Kidney (tissue), 22 donors: ENCODE measurements at places on chromosomes 6 and 20.

DNA sequence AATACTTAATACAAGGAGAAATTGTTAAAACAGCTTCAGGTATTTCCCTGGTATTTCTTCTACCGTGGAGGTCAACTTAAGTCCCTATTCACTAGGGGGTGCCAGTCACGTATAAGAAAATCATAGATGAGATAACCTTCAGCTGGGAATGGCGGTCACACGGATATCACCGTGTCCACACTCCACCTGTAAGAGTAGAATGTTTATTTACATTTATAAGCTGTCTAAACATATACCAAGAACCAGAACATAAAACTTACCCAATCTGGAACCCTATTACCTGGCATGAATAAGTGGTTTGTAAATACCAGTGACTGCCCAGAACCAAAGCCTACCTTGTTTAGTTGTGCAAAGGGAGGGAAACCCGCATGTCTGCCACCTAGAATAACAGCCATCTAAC lies 1.9 kb upstream of the ELOVL4 start:
- peak; percentile 39 for DNase-seq

- no peak for DNase-seq
Observed at GRCh38 chr20:11935212-11936154, 17.8 kb downstream of the BTBD3 start.

DNA sequence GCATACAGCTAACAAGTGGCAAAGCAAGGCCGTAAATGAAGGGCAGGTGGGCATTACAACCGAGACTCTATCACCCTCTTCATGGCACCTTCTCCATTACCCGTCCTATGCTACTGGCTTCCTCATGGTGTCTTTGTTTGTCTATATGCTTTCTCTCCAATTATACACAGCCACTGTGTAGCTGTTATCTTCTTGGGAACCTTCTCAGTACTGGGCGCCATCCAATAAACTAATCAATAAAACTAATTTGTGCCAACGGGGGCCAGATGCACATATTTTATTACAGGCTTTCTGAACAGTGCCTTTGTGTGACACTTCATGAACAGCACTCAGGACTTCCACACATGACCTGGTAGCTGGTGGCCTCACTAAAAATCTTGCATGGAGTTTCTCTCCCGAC lies 149.8 kb upstream of the PCSK2 start:
- no peak for DNase-seq

DNA sequence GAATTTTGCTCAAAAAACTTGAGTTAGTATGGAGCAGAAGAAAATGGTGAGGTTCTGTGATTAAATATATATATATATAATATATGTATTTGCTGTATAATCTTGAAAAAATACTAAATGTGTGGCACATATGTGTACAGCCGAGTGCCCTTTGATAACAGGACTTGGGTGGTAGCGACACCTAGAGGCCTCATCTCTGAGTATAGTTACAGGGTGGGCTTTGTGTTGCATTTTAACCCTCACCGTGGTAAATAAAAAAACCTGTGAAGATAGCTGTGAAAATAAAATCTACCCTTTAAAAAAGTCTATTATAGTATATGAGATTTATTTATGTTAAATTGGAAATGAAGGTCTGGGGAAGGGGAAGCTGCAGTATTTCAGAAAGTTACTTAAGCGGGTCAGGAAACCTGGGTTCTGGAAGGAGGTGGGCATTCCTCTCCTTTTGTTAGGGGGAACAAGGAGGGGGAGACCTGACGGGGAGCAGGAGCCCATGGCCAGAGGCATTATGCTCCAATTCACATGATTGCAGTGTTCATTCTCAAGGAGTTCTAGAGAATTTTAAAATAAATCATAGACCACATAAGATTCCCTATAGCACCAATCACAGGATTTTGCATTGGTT lies 82.7 kb downstream of the SH3BGRL2 start:
- DNase-seq, result peak; percentile 72

DNA sequence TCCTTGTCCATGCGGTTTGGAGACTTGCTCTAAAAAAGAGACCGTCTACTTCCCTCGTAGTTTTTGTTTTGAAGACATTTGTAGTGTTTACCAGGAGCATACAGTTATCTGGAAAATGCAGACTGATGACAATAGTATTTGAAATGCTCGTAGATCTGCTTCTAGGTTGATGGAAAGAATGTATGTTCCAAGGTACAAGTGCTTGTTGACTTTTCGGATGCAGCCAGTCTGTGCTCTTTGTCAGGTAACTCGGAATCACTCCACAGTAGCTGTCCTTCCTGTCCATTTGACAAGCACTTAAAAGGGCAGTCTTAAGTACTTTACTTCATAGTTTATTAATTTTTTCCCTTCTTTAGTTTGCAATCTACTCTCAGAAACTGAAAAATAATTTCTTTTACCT lies 194.8 kb downstream of the ESR1 start:
- no peak for DNase-seq

GRCh38 chr20:23375827-23376226 lies 13.8 kb downstream of the GZF1 start:
- DNase-seq, result no peak

- no peak for DNase-seq
Observed at GRCh38 chr20:23244156-23244915, 106.3 kb upstream of the NXT1 start.

DNA sequence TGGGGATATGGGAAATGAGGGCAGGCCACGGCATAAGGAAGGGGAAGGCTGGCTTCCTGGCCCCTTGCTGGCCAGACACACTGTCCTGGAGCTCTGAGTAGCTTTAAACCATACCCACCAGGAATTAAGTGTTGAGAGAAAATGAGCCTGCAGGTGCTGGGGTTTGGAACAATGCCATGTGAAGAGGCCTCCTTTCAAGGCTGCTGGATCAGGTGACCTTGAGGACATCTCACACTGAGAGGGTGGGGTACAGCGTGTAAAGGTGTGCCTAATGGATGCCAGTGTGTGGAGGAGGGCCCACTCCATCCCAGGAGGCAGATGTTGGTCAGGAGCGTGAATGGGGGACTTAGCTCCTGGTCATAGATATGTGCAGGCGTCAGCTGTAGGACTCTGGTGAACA lies 74.8 kb upstream of the MLN start:
- DNase-seq, result no peak

- no peak for DNase-seq
Observed at GRCh38 chr6:165676435-165677068, 13.5 kb upstream of the PDE10A start.

GRCh38 chr6:29376003-29376402 lies 912 bp upstream of the OR12D3 start:
- DNase-seq, result no peak

GRCh38 chr6:85458782-85459181 lies 8.9 kb downstream of the NT5E start:
- no peak for DNase-seq

DNA sequence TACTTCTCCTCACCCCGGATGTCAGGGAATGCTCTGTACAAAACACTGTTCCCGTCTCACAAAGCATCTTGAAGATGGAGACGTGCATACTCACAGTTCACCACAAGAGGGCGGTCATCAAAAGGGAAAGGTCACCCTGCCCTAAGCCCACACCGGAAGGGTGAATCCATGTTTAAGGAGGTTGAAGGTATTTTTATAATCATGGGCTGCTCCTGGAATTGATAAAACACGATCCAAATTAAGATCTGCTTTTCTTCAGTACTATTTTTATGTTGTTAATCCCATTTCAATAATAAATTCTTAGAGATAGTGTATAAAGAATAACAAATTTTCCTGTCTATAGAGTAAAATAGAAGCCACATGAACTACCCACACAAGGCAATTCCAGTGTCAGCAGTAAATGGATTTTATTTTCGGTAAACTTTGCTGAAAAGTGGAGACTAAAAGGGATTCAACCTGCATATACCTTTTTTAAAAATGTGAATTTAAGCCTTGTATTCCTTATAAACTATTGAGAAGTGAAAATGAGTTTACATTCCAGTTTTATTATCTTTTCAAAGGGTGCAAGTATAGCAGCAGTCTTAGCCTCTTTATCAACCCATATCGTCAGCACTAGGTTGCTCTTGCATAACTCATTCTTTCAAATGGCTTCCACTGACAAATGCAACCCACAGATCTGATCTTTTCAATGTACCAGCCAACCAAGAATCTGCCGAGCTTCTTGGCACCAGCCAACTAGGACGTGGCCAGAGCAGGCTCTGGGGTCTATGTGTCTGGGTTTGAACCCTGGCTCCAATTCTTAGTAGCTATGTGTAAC lies 79.7 kb upstream of the MBOAT1 start:
- peak; percentile 83 for DNase-seq

GRCh38 chr6:44805238-44805846 lies 417.8 kb downstream of the CDC5L start:
- DNase-seq, result no peak

GRCh38 chr20:30593572-30593971 lies 663.9 kb upstream of the DEFB115 start:
- no peak for DNase-seq

DNA sequence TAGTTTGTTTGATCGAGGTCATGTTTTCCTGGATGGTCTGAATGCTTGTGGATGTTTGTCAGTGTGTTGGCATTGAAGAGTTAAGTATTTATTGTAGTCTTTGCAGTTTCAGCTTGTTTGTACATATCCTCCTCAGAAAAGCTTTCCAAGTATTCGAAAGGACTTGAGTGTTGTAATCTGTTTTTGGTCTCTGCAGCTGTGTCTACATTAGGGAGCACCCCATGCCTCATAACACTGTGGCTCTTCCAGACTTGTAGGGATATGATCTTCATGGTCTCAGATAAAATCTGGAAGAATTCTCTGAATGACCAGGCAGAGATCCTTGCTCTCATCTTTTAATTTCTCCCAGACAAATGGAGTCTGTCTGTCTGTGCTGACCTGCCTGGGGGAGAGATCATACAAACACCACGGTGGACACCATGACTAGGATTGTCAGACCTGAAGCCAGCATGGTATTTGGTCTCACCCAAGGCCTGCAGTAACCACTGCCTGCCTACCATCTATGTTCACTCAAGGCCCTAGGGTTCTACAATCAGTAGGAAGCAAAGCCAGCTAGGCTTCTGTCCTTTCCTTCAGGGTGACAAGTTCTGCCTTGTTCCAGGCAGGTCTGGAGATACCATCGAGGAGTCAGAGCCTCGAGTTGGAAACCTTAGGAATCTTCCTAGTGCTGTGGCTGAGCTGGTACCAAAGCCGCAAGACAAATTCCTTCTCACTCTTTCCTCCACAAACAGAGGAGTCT lies 114.7 kb upstream of the KHDRBS2 start:
- DNase-seq, result no peak

GRCh38 chr6:81340946-81341345 lies 411.5 kb downstream of the TENT5A start:
- no peak for DNase-seq

DNA sequence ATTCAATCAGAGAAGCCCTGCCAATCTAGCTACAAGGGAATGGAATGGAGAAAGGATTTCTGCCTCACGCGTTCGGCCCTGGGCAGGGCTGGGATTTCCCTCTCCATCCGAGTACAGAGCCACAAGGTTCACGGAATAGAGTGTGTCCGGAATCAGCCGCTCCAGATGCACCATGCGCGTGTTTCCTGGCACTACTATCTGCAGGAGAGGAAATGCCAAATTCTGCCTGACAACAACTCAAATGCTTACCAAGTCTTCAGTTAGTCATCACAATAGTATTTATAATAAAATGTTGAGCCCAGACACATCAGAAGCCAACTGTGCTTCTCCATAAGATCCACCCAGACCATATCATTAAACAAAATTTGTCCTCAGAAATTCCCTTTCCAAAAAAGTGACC lies 75.1 kb downstream of the COL12A1 start:
- DNase-seq, result no peak

DNA sequence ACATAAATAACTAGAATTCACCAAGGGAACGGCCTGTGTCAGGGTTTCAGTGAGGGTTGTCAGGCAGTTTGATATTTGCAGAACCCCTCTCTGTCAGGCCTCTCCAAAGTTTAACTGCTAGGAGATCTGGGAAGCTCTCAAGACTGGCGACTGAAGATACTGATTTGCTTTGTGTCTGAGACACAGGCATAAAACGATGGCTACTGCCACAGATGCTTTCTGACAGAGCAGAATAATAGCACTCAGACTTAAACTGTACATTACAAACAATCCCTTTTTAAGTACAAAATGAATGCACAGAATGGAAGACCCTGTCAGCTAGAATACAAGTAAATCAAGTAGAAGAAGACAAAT lies 7.2 kb upstream of the ATXN1 start:
- DNase-seq, result no peak

DNA sequence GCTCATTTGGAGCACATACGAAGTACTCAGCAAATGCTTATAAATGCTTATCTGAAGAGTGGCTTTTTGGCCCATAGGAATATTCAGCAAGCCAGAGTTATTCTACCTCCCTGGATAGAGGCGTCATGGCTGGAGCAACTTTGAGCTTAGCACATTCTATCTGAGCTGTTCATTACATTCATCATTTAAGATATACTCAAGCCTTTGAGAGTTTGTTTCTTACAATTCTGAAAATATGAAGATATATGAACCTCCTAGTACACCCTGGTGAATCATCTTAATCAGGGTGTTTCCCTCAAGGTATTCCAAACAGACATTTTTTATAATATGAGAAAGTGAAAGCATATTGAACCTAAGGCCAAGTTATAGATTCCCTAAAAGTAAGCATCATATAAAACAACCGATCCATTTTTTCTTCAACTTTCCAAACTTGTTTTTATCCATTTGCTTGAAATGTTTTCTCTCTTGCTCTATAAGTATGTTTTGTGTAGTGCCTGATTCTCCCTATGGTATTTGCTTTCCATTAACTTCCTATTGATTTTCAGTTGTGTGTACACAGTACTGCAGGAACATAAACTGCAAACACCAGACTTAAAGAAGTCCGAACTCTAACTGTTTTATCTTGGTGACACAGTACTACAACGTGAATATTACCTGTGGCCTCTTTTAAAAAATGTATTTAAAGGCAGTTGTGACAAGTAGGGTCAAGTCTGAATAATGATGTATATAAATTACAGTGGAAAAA lies 139.7 kb upstream of the PTPRK start:
- no peak for DNase-seq

- DNase-seq, result no peak
Observed at GRCh38 chr6:35220711-35221110, 7.0 kb downstream of the SCUBE3 start.

DNA sequence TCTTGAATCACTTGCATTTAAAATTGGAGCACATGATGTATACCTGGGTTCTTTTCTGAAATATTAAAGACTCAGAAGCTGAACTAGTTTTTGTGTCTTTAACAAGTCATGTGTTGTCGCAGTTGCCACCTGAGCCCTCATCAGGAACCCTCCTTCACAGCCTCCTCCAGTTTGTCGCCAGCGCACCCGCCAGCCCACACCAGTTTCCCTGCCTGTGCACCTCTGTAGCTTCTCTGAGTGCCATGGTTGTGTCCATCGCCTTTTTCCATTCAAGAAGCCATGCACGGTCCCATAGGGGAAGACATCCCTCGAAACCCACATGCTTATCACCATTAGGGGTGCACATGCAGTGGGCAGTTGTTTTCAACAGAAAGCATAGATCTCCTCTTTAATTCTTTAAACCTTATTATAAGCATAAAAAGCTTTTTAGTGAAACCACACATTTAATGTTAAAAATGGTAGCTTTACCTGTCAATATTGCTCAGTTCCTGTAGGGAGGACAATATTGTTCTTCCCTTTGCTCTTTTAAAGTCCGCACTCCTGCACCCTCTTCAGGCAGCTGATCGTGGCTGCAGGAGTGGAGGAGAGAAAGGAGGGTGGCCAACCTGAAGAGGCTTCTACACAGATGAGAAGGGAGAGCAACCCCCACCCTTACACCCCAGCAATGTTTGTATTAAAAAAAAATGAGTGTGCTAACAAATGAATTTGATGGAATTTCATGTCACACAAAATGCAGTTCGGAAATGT lies 121.9 kb downstream of the CFAP61 start:
- no peak for DNase-seq
